ENCODE measurements at places on chromosomes 16 and 17.

- DNase-seq: no peak
Measured at GRCh38 chr16:66225696-66226095, 140.8 kb upstream of the CDH5 start.

DNA sequence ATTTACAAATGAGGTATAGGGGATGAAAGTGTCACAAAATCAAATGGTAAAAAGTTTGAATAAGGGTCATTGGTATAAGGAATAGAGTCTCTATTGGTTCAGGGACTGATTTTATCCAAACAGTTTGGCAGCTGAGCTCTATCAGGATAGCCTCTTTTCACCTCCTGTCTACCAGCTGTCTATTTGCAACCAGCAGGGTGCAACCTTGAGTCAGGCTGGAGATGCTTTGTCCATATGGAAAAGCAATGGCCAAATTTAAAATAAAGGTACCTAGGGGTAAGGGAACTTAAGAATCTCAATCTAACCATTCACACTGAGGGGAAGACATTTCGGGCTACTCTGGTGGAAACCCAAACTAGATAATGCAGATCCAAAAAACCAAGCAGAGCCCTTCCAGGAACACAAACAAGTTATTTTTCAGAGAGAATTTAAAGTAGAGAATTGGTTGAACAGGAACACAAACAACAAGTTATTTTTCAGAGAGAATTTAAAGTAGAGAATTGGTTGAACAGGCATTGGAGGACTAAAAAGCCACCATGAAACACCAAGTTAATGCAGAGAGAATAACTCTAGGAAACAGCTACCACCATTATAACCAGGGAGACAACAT, 12.6 kb upstream of the CA10 start:
- DNase-seq: no peak

DNA sequence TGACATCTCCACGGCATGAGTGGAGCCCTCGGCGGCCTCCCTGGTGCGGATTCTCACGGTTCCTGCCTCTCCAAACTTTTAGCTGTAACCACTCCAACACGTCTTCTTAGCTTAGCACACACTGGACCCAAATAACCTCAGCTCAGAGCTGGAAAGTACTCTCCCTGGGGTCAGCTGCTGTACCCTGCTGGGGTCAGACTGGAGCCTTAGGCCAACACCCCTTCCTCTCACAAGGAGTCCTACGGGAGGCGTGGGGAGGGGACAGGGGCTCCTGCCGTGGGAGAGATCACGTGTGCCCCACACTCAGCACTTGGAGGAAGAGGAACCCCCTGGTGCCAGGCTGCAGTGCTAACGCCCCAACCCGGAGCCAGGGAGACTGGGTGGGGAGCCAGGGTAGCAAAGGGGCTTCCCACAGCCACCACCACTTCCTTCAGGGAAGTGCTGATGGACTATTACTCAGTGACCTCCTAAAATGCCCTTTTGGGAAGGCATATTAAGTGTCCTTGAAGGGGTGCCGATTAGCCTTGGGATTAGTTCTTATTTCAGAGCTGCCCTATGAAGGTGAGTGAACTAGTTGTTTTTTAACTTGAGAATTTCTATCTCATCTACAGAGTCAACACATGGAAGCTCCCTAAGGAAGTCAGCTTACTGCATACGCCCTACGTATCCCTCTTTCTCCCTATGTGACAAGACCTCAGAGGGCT, 124.0 kb downstream of the HIC1 start:
- DNase-seq: no peak

- DNase-seq: no peak
Measured at GRCh38 chr16:14007450-14007849, 63.7 kb upstream of the MRTFB start.

DNA sequence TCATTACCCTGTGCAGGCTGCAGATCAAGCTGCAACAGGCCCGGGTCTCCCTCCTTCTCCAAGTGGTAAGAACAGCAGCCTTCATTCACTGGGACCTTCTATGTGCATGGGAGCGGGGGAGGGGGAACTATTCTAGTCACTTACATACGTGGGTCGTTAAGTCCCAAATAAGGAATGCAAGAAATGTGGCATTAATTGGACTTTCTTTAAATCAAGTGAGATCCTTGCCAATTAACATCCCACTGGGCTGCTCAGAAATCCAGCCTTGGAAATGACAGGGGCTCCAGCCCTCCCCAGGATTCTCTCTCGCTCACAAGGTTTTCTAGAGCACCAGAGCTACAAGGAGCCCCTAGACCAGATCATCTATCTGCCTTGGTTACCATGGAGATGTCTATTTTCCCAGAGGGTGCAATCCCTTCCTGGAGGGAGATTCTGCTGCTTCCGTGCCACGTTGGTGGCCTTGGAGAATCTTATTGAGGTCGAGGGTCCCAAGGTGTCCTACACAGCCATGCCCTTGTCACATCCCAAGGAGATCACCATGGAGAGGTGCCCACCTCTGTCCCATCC, 5.2 kb upstream of the EIF1 start:
- no peak for DNase-seq

Measured in NCI-H2107 (cell line).